ENCODE measurements at places on chromosomes 11 and 22.
A peak's percentile ranks its signal among the peaks of the same experiment; 100 is the strongest.

- DNase-seq = peak; percentile 91
Observed at GRCh38 chr22:36328635-36329253, 59.0 kb downstream of the MYH9 start.

DNA sequence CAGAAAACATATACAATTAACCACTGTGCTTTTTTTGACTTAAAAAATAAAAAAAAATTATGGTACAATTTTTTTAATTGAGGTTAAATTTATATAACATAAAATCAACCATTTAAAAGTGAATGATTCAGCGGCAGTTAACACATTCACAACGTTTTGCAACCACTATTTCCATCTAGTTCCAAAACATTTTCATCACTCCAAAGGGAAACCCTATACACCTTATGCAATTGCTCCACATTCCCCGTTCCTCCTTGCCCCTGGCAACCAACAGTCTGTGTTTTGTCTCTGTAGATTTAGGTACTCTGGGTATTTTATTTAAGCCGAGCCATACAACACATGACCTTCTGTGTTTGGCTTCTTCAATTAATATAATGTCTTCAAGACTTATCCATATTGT lies 15.3 kb downstream of the DDI1 start:
- no peak for DNase-seq

DNA sequence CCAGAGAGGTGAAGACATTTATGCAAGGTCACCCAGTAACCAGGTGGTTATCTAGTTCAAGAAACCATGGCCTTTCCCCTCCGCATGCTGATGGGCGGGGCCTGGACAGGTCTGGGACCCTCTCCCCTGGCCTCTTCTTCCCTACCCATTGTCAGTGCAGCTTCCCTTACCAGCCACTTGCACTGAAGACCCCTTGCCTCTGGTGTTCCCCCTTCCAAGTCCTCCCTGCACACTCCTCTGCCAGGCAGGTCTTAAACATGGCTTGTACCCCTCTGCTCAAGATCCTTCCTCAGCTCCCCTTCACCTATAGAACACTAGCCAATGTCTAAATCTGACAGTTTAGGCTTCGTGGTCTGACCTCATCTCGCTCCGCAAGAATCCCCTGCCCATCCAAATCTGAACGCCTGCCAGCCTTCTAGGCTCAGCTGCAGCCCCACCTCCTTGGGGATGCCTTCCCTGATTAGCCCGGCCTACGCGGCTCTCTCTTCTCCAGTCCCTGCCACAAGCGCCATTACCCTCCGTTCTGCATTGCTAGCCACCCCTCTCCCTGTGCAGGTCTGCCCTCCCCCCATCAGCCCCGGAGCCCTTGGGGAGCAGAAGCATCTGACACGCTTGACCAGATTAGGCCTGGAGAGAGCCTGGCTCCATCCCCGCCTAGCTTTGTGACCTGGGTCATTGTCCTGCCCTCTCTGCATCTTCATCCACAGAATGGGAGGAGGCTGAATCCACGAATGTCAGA lies 213.8 kb downstream of the DSCAML1 start:
- no peak for DNase-seq

- DNase-seq = no peak
Observed at GRCh38 chr22:23657727-23658126, 25.6 kb upstream of the DRICH1 start.

GRCh38 chr22:21683401-21683811 lies 17.6 kb downstream of the PPIL2 start:
- no peak for DNase-seq
